ENCODE measurements at places on chromosomes 4 and X.

DNA sequence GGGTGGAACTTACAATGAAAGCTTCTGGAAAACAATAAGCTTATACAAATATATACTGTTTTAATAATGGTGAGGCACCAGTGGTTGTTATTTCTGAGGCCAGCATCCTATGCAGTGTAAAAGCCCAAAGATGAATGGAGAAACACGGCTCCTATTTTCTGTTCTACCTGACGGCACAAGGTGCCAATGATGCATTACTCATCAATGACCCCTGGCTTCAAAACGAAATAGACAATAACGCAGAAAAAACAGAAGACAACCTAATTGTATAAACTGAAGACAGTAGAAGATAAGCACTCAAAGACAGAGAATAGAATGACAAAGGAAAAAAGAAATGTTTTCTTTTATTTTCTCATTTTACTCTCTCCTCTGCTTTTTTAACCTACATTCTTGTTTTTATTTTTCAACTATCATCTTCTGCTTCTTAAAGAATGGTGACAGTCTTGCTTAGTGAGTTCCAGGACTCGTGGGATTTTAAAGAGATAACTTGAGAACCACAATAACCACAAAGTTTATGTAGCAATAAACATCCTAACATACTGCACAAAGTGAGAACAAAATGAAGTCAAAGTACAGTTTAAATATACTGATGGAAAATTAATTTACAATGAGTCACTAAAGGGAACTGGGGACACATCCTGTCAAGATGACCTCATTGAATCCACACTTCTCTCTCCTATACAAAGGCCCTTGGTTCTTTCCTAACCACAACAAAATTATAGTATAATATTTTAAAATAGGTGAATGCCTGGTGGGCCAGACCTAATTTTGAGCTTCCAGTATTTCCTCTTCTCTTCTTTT is 169.8 kb downstream of the BTC start:
- DNase-seq, result no peak

DNA sequence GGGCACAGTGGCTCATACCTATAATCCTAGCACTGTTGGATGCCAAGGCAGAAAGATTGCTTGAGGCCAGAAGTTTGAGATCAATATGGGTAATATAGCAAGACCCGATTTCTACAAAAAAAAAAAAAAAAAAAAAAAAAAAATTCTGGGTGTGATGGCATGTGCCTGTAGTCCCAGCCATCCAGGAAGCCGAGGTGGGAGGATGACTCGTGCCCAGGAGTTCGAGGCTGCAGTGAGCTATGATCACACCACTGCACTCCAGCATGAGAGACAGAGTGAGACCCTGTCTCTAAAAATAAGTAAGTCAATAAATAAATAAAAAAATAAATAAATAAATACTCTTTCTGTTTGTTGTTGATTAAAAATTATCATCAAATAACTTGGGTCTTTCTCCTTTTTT is 62.4 kb upstream of the BMPR1B start:
- DNase-seq, result no peak

- DNase-seq, result no peak
Observed at GRCh38 chr4:12487000-12487399, 997.1 kb downstream of the RAB28 start.

- no peak for DNase-seq
Observed at GRCh38 chr4:79078339-79078738, 139.1 kb upstream of the PAQR3 start.

GRCh38 chr4:140695483-140695882 is 60.7 kb downstream of the TBC1D9 start:
- no peak for DNase-seq

- DNase-seq, result no peak
Observed at GRCh38 chr4:55578341-55579010, 13.6 kb downstream of the PDCL2 start.

- DNase-seq, result no peak
Observed at GRCh38 chr4:124589786-124590185, 122.7 kb downstream of the ANKRD50 start.

DNA sequence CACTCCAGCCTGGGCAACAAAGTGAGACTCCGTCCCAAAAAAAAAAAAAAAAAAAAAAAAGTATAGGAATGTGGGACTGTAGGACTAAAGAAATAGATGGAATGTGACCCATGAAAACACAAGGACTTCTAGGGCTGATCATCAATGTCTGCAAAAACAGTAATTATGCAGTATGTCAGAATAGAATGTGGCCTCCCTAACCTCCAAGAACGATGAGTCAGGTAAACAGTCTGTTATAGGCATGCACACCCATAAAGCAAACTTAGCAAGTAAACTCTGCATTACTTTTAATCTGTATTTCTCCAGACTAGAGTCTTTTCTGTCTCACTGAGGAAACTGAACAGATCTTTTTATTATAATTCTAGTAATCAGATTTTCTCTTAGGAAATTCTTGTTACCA is 233.4 kb downstream of the HNRNPD start:
- no peak for DNase-seq

GRCh38 chrX:10990418-10990817 is 120.7 kb upstream of the HCCS start:
- no peak for DNase-seq

DNA sequence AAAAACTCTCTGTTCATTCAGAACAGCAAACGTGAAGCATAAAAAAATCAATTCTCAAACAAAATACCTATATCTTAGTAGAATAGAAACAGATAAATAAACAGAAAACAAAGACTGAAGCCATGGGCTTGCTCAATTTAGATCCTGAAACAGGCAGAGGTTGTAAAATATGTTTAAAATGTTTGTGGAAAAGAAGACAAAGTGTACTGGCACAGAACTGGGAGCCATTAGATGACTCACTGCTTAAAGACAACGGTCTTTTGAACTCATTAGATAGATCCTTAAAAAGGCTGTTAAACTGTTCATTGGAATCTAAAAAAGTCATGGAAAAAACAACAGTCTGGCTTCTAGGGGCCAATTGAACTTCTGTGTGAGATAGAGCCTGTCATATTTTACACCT is 247.0 kb upstream of the NDST4 start:
- no peak for DNase-seq

DNA sequence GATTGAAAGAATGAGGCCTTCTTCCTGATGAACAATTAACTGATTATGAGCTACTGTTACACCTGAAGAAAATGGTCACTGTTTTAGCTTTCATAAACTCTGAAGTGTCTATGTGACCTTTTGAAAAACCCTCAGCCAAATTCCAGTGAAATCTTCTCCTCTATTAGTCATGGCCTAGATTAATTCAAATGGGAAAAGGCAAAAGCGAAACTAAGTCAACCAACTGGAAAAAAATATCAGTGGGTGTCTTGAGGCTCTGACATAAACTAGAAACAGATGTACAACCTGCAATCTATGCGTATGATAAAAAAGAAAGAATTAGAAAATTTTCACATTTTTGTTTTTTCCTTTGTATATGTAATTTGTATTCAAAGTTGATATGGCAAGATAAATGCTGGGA is 169.4 kb upstream of the BANK1 start:
- DNase-seq, result no peak

DNA sequence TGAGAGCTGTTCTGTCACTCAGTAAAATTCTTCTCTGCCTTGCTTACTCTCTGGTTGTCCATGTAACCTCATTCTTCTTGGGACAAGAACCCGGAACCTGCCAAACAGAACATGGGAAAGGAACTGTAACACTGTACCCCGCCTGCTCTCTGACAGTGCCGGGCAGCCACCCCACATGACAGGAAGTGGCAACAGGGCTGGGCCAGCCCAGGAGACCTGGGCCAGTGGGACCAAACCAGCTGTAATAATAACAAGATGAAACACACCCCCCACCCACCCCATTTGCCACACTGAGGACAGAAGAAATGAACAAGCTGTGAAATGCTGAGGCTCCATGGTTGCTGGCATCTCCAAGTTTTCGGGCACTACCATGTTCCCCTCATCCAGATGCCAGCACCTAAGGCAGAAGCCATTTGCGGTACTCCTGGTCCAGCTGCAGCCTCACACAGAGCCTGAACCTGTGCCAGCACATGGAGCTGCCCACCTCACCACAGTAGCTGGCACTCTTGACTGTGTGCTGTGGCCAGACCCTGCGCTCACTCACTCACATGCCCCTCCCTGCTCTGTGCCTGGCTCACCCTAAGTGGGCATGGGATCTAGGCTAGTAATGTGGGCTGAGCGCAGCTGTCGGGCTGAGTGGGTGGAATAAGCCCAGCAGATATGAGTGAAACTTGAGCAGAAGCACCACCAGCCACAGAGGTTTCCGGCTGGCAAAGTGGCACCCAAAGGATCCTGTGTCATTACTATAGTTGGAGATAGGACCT is 126.2 kb upstream of the UGT8 start:
- no peak for DNase-seq

DNA sequence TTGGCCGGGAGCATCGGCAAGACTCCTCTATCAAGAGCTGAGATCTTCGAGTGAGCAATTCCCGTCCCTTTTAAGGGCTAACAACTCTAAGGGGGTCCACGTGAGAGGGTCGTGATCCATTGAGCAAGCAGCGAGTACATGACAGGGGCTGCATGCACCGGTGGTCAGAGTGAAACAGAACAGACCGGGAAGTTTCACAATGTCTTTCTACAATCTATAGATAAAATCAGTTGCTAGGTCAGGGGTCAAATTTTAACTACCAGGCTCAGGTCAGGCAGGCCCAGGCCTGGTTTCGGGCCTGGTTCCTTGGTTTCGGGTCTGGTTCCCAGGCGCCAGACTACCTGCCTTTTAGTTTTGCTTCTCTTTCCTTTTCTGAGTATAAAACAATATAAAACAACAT is 160.1 kb downstream of the PTCHD1 start:
- no peak for DNase-seq

DNA sequence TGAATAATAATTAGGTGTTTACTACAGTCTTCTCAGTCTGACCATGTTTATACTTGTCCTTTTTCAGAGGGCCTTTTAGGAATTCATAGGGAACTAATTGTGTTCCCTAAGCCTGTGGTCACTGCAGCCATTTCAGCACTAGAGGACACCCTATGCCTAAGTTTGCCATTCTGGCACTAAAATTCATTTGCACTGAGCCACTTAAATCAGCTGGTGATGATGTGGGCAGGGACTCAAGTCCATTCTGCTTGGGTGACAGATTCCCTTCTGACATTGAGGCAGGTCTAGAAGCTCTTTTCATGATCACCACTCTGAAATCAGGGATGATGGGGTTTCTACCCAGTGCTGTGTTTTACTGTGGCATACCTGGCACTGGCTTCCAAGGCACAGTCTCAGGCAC is 1178.9 kb upstream of the DIAPH2 start:
- DNase-seq, result no peak

GRCh38 chr4:170089274-170089667 is 485 bp downstream of the AADAT start:
- no peak for DNase-seq
